ENCODE measurements at places on chromosomes 7 and 10.

- DNase-seq: peak; percentile 66
Measured at GRCh38 chr7:101169838-101170551, 4.6 kb upstream of the VGF start.

- no peak for DNase-seq
Measured at GRCh38 chr7:155258226-155258560, 39.5 kb upstream of the INSIG1 start.

GRCh38 chr7:23654508-23654907 lies 25.5 kb upstream of the FAM221A start:
- no peak for DNase-seq

DNA sequence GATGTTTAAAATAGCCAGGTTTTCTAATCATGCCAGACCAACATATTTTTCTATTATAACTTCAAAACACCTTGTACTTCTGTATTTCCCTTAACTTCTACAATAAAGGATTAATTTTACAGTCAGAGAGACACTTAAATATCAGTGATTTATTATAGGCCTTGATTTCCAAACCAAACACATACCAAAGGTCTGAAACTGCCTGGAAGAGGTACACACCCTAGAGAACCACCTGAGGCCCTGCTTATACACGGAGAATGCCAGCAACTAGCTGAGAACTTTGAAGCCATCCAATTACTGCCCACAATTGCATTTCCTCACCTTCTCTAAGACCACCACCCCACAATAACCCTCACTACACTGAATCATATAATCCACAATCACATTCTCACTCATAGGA lies 4.9 kb downstream of the CCDC6 start:
- DNase-seq: no peak

GRCh38 chr10:3169271-3169670 lies 3.3 kb downstream of the PITRM1 start:
- DNase-seq: no peak

GRCh38 chr10:123391275-123392028 lies 237.2 kb downstream of the BUB3 start:
- no peak for DNase-seq

DNA sequence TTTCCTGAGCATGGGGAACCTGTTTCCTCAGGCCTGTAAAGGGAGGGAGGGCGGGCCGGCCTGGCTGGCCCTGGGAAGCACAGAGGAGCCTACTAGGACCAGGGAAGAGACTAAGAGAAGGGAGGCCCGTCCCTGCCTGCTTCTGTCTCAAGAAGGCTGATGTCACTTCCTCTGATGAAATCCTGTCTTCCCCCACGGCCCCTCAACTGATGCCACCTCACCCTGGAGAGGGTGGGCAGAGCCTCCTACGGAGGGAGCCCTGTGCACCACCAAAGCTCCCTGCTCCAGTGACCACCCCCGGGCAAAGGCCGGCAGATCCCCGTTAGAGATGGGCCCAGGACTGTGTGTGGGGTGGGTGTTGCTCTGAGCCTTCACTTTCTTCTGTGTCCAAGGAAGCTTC lies 1.0 kb upstream of the PILRA start:
- DNase-seq: no peak

- no peak for DNase-seq
Measured at GRCh38 chr10:81866753-81867152, 8.2 kb upstream of the NRG3 start.

DNA sequence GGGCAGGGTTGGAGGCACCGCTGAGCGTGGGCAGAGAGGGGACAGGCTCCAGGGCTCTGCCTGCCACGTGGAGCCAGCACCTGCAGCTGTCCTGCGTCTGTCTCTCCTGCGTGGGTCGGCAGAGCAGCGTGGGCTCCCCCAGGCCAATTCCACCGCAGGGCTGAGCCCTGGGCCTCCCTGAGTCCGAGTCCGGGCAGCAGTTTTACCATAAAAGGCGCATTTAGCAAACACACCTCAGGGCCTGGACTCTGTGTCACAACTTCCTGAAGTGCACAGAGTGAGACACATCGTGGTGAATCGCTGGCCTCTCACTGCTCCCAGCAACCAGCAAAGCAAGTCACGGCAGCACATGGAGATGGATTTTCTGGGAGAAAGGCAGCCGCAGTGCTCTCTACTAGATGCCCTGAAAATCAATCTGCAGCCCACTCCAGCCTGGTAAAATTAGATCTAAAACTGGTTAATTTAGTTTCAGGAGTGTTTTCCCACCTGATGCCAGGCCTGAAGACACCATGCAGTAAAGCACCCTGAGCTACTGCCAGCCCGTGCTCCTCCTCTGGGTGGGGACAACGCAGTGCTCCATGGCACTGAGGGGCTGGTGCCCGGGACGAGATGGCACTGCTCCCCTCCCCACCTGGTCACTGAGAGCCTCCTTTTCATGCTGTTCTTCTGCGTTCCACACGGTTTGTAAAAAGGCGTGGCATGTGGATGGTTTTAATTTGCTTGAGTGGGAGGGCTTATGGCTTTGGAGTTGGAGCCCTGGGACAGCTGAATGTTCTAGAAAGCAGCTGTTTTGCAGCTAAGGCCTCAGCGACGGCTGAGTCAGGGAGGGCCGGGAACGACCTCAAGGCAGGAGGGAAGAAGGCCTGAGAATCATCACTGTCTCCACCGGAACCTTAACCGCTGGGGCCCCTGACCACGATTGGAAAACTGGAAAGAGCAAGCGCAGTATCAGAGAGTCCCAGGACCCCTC lies 336.9 kb downstream of the ADARB2 start:
- no peak for DNase-seq

- DNase-seq: no peak
Measured at GRCh38 chr7:78260826-78261225, 462.3 kb downstream of the PHTF2 start.

DNA sequence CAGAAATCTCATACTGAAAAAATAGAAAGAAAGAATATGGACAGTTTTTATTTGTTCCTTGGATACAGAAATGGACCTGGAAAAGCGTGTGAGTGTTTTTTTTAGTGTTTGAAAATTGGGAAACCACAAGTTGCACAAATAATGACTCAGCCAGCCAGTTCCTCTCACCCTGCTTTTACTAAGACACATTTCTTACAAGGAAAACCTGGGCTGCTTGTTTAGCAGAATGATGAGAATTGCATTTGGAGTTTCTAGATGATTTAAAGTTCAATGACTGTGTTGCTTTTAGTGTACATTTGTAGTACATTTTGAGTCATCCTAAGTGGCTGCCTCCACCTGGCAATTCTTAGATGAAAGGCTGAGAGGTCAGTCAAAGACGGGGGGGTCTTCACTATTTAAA lies 218.7 kb downstream of the ABCA13 start:
- no peak for DNase-seq

DNA sequence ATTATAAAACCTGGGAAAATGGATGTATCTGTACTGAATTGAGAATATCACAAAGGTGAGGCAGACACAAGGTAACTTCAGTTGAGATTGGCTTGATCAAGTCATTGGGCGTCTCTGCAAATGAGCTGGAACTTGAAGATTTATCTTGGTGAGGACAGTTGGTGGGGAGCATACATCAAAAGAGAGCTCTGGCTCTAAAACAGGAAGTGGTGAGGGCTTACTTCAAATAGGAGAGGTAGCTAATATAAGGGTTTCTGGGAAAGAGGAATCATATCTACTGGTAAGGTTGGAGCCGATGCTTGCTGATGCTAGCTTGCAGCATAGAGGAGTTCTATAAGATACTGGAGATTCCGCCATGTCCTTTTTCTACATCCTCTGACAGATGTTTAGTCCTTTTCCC lies 39.9 kb upstream of the FGL2 start:
- DNase-seq: no peak

- DNase-seq: no peak
Measured at GRCh38 chr10:88115968-88116367, 252.5 kb downstream of the PTEN start.

GRCh38 chr10:127406018-127406550 lies 143.0 kb upstream of the NPS start:
- DNase-seq: no peak

GRCh38 chr7:70761711-70762328 lies 370.1 kb upstream of the GALNT17 start:
- DNase-seq: no peak

DNA sequence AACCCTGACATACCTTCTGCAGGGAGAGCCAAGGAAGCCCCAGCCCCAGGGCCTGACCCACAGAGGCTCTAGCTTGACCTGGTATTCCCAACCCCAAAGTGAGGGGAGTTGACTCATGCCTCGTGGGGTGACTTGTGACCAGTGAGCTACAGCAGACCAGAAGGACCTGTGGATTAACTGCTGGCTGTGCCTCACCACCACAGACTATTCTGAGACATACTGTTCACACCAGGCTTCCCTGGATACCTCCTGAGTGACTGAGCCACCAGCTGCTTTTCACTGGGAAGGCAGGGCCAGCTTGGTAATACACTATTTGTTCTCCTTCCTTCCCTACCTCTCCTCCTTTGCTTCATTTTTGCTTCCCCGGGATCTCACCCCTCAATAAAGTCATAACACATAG lies 7.3 kb downstream of the PLXNA4 start:
- no peak for DNase-seq

DNA sequence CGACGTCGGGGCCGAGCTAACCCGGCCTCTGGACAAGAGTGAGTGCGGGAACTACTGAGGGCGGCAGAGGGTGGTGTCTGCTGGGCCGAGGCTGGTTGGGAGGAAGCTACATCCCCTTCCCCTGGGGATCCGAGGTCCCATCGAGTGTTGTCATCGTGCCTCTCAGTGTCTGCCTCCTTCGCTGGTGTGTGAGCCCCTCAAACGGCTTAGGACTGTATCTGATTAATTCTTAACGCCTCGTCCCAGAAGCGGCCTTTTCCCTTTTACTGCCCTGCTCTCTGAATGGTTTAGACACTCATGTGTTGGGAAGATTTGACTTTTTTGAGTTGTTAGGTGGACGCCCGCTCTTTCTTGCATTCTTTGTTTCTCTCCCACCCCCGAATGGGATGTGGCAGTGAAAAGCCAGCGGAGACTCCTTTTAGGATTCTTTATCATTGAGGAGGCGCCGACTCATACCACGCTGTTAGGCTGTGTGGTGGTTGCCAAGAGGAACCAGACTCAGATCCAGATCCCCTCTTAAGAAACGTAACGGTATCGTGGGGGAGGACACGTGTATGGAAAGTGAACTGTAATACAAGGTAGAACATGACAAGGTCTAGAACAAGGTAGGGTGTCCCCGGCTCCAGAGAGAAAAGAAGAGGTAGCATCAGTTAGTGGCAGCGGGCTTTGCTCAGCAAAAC lies 631 bp downstream of the SUPV3L1 start:
- peak; percentile 36 for DNase-seq

DNA sequence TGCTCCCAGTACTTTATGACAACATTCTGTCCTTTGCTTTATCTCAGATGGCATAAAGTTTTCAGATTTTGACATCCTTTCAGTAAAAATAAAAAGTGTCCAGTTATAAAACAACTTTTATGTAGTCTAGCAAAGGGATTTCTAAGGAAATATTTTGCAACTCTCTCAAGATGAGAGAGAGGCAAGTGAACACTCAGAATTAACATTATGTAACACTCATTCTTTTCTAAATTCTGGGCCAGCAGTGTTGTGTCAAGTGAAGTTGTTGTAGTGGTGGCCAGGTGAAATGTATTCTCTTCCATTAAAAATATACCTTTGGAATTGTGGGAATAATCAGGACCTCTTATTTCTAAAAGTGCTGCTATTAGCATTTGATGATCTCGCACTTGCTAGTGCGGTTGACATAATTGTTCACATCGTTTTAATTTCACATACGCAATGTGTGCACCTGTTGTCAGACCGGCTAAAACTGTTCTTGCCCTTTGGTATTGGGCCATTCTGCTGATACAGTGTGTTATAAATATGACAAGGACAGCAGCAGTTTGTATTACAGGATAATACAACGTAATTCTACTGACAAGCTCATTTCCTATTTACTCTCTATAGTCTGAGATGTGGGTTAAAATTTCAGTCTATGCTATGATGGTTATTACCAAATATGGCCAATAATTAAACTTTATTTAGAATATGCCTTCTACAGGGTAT lies 23.8 kb downstream of the CPED1 start:
- no peak for DNase-seq

- DNase-seq: no peak
Measured at GRCh38 chr7:28858206-28858605, 99.9 kb downstream of the TRIL start.

GRCh38 chr7:74587435-74588126 lies 69.9 kb upstream of the GTF2I start:
- peak; percentile 74 for DNase-seq

DNA sequence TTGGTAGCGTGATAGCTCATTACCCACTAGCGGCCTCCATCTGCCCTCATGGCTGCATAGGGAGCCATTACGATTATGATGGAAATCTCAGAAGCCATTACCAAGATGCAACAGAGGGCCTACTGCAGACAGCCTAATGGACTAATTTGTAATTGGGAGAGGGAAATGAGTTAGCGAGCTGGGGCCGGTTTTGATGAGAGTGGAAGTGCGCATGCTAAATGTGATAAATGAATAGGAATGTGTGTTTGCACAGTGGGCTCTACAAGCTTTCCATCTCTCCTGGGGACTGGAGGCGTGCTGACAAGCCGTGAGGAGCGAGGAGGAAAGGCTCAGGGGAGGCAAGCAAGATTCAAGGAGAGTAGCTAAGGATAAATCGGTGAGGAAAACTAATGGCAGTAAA lies 644.5 kb upstream of the GALNT17 start:
- no peak for DNase-seq

GRCh38 chr7:156865493-156865892 lies 27.5 kb downstream of the LMBR1 start:
- no peak for DNase-seq
